ENCODE measurements at places on chromosomes 3 and 15.
A peak's percentile ranks its signal among the peaks of the same experiment; 100 is the strongest.

GRCh38 chr3:129365296-129366136, 62.9 kb downstream of the EFCAB12 start:
- DNase-seq, result no peak

GRCh38 chr15:85141726-85142125, 160.1 kb downstream of the PDE8A start:
- no peak for DNase-seq

- DNase-seq, result no peak
These were observed 204.3 kb downstream of the BBX start for GRCh38 chr3:107727102-107727501.

DNA sequence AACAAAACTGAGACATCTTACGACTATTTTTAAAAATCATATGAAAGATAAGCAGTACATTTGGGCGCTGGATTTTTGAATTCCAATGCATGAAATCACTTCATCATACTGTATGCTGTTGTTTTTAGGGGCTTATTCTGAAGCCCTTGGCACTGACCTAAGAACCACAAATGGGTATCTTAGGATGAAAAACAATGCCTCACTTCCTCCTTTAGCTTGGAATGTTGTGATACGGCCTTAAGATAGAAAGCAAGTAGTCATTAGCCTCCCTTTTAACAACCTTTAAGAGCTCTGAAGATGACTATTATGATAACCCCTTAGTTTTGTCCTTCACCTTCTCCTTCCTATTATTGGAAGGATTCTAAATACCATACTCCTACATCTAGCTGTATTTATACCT, 289.8 kb downstream of the ARPP21 start:
- no peak for DNase-seq

DNA sequence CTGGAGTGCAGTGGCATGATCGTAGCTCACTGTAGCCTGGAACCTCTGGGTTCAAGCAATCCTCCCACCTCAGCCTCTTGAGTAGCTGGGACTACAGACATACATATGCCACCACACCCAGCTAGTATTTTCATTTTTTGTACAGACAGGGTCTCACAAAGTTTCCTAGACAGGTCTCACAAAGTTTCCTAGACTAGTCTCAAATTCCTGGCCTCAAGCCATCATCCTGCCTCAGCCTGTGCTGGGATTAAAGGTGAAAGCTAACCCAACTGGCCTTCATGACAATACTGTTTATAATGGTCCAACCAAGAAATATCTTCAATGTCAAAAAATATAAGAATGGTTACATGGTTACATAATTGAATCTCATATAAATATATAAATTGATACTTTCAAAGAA, 24.0 kb downstream of the GPR176 start:
- no peak for DNase-seq

- DNase-seq, result no peak
These were observed 6.9 kb upstream of the RFX7 start for GRCh38 chr15:56250626-56251025.

DNA sequence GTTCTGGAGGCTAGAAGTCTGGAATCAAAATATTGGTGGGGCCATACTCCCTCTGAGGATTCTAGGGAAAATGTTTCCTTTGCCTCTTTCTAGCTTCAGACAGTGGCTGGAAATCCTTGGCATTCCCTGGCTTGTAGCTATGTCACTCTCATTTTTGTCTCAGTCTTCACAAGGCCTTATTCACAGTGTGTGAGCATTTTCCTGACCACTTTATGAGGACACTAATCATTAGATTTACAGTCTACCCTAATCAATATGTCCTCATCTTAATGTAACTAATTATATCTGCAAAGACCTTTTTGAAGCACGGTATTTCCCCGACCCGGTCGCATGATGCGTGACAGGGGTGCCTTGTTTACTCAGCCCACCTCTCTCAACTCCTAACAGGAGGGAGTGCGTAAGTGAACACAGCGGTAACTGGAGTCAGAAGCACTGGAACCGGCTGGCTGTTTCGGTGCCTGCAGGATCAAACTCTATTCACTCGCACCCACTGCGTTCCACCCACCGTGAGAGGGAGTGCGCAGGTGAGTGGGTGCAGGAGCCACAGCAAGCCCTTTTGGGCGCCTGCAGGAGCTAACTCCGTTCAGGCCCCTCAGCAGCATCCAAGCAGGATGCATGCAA, 155.0 kb downstream of the EPHA3 start:
- DNase-seq, result no peak

DNA sequence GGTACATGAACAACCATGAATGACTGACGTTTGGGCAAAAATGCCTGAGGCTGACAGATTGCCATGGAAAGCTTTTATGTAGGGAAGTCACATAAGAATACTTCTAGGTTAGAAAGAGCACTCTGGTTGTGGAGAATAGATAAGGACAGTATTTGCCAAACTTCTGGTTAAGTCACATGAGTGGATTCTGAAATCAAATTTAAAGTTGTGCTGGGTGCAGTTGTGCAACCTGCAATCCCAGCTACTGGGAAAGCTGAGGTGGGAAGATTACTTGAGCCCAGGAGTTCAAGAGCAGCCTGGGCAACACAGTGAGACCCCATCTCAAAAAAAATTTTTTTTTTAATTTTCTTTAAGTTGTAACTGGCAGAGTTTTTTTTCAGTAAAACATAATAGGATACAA, 7.2 kb upstream of the ZNF148 start:
- DNase-seq, result no peak

DNA sequence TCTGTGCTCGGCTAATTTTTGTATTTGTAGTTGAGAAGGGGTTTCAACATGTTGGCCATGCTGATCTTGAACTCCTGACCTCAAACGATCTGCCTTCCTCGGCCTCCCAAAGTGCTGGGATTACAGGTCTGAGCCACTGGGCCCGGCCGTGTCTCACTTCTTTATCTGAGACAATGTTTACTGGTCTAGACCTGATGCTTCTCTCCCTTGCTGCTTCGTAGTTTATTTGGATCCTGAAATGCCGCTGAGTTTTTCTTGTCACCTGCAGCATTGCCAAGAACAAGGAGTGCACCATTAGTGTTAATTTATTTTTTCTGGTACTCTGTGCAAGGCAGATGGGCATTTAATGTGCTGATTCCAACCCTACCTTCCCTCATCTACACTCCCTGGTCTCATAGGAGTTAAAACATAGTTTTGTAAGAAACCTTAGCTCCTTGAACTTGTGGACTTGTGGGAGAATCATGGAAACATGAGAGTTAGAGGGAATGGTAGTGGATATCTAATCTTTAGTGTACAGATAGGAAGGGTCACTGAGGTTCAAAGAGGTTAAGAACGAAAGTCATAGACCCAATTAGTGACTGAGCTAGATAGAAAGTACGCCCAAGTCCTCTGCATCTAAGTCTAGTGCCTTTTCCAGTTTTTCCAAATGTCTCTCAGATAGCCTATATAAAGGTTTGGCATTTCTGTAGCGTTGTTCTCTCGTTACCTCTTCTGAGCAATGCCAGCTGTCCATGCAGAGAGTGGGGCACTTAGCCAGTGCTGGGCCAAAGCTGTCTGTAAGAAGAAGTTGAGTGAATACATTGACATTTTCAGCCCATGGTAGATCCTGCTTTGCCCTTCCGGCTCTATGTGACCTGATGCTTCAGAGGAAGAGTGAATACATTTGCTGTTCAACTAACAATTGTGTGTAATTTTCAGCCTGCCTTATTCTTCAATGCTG, 244.1 kb downstream of the LPP start:
- DNase-seq, result no peak

- peak; percentile 7 for DNase-seq
These were observed 2.9 kb upstream of the MKRN2 start for GRCh38 chr3:12553921-12554391.

DNA sequence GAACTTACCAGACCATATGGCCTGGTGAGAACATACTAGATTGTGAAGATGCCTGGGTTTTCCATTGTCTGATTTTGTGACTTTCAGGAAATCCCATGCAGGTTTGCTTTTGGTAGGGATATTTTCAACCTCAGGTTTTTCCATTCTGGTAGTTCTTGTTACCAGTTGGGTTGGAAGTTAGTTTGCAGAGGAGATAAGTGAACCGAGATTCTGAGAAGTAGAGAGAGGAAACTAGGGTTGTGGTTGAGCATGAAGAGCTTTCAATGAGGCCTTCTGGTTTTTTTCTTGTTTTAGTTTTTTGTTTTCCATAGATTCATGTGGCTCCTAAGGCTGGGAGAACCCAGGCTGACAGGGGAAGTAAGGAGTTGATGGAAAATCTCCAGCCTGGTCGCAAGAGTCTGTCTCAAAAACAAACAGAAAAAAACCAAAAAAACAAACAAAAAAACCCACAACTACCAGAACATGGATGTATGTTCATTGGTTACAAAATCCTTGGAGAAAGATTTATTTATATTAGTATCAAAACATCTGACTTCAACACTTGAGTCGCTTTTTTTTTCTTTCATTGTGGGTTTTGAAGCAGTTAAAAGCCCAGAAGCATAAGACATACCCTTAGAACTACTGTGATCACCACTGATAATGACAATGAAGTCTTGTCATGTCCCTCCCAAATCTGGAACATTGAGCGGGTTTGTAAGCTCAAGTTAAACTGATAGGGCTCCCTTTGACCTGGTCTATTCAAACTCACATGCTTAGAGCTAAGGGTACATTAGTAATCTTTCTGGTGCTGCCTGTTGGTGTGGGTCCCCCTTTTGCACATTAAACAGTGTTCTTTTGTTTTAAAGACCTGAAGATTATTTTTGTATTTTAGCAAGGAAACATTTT, 3.2 kb downstream of the GPR171 start:
- DNase-seq, result no peak

GRCh38 chr15:42996871-42997270, 76.3 kb upstream of the TTBK2 start:
- no peak for DNase-seq

GRCh38 chr3:142568393-142569017, 10.0 kb downstream of the ATR start:
- no peak for DNase-seq

DNA sequence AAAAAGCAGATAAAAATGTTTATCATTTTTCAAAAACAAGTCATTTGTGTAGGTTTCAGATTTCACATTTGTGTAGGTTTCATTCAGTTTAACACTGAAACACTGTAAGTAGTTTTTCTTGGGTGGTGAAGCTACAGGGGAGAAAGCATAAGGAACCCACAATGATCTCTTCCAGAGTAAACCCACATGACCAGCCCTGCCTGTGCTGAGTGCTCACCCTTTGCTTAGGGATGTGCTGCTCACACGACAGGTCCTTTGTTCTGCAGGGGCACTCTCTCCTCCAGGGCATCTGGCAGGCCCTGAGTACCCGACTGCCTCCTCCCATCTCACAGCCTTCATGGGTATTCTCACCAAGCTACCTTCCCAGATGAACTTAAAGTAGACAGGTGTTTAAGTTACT, 28.9 kb downstream of the ZXDC start:
- no peak for DNase-seq

GRCh38 chr3:170358042-170359010, 811 bp downstream of the SKIL start:
- peak; percentile 75 for DNase-seq

DNA sequence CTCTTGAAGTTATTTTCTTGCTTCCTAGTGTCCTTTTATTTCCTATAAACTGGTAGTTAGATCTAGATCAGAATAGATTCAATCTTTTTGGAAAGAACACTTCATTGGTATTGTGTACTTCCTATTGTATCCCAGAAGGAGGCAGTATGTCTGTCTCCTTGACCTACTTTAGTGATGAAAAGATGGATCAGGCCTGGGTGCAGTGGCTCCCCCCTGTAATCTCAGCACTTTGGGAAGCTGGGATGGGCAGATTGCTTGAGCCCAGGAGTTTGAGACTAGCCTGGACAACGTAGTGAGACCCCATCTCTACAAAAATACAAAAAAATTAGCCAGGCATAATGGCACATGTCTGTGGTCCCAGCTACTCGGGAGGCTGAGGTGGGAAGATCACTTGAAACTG, 12.0 kb downstream of the BSN start:
- DNase-seq, result no peak

DNA sequence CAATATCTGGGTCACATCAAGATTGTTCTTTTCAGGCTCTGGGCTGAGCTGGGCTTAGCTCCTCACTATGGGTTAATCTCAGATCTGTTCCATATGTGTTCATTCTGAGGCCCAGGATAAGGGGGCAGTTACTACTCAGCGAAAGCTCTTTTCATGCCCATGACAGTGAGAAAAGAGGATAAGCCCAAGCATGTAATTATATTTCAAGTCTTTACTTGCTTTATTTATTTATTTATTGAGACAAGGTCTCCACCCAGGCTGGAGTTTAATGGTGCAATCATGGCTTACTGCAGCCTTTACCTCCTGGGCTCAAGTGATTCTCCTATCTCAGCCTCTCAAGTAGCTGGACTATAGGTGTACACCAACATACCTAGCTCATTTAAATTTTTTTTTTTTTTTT, 44.7 kb upstream of the SELENOK start:
- no peak for DNase-seq

DNA sequence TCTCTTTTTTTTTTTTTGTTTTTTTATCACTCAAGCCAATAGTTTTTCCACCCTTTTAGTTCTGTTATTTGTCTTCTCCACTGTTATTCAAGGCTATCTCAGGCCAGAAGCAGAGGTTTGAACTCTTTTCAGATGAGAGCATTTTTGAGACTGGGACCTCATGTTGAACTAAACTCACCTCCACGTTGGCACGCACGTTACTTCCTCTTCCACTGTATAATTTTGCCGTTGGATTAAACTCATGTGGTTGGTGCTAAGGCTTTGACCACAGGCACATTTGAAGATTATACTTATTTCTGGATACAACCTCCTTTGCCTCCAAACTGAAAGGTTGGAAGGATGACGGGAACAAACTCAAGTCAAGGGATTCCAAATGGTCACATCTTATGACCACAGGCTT, 501.3 kb upstream of the TPRG1 start:
- DNase-seq, result no peak

DNA sequence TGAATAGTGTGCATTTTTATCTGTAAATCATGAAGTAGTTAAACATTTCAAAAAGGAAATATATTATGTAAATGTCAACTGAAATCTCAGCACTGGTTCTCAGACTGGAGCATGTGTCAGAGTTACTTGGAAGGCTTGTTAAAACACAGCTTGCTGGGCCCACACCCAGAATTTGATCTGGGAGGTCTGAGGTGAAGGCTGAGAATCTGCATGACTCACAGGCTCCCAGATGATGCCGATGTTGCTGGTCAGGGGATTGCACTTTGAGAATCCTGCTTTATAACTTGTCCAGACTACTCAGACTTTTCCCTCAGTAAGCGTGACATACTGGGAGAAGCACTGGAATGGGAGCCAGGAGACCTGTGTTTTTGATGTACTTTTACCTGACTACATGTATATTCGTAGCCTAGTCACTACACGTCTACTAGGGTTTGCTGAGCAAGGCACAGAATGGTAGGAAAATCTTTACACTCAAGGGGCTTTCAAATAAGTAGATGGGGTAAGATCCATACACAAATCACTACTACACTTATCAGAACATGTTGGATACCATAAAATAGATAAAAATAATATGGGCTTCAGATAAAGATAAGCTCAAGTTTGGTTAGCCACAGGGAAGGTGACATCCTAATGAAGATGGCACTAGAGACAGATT, 77.1 kb upstream of the MEX3B start:
- no peak for DNase-seq

GRCh38 chr3:187830181-187830580, 84.9 kb upstream of the BCL6 start:
- DNase-seq, result no peak

DNA sequence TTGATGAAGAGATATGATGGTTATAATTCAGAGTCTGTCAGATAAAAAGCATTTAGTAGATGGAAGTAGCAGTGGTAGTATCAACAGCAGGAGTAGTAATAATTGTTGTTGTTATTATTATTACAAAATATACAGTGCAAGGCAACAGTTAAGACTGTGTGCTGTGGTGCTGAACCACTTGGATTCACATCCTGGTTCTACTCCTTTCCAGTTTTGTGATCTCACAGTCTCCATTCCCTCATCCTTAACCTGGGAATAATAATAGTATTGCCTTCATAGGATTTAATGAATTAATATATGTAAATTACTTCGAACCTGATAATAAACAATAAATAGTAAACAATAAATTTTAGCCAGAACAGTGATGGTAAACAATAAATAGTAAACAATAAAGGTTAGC, 37.1 kb upstream of the TSC22D2 start:
- DNase-seq, result no peak
